ENCODE measurements at places on chromosomes 1 and 21. TPM values are rescaled to one million over a fixed set of nuclear protein-coding genes. Genes with fewer than 3 reads are reported as not detected.

- DNase-seq, result no peak
Observed at GRCh38 chr1:239931341-239931740, 160.3 kb upstream of the FMN2 start.

DNA sequence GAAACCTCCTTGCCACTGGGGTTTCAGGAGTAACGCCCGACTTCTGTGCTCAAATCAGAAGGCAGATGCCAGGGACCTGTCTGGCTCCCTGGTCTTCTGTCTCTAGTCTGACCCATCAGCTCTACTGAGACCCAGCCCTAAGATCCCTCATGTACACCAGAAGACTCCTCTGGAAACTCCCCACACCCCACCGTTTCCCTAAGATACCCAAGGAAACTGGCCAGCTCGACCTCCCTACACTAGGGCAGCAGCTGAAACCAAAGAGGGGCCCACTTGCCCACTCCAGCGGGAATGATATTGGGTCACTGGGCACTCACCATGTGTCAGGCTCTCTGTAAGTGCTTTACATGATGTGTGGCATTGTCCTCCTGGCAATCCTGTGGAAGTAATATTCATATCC, 469 bp upstream of the S100A16 start:
- DNase-seq, result no peak

- DNase-seq, result no peak
Observed at GRCh38 chr1:236492378-236492777, 31.4 kb upstream of the LGALS8 start.

- DNase-seq, result no peak
Observed at GRCh38 chr1:116708255-116708900, 40.8 kb upstream of the IGSF3 start.

GRCh38 chr1:61109910-61110309, 27.5 kb downstream of the NFIA start:
- no peak for DNase-seq

GRCh38 chr1:70033936-70034335, 171.4 kb downstream of the LRRC40 start:
- no peak for DNase-seq

GRCh38 chr1:20200966-20201365, 14.6 kb upstream of the PLA2G2C start:
- DNase-seq, result no peak

- DNase-seq, result no peak
Observed at GRCh38 chr1:145959957-145960467, 2.2 kb upstream of the LIX1L start.

GRCh38 chr1:232705815-232706575, 76.1 kb upstream of the SIPA1L2 start:
- no peak for DNase-seq

- DNase-seq, result no peak
Observed at GRCh38 chr21:26080211-26080610, 90.4 kb downstream of the APP start.

DNA sequence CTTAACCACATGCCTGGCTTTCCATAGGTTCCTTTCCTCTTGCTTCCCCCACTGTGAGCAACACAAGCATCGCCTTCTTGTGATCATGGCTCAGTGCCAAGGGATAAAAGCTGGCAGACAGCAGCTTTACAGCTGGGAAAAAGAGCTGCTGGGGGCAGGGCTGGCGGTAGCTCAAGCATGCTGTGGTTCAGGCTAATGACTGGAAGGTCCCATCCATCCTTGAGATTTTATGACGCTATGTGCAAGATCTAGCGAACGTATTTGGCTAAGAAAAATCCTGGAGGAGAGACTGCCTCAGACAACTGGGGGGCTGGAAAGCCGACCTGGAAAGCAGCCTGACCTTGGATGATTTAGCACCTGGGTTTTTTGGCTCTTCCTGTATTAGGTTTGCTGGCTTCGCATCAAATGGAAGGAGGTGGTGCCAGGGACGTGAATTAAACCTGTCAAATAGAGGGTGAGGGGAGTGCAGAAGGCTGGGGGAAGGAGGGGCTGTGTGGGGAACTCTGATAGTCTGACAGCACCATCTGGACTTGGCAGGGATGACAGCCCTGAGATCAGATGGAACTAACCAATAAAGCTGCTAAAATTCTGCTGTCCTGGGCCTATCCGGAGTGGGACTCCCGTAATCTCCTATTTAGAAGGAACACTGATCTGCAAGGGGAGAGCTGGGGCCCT, 34.8 kb downstream of the ZMYND12 start:
- DNase-seq, result no peak

The LRRC71 gene
- not detected for total RNA-seq

The MPZ gene
- total RNA-seq, result 1.6 TPM

The AK2 gene
- total RNA-seq, result 23.2 TPM
